ENCODE measurements at places on chromosomes 6 and 20.
A peak's percentile ranks its signal among the peaks of the same experiment; 100 is the strongest.

DNA sequence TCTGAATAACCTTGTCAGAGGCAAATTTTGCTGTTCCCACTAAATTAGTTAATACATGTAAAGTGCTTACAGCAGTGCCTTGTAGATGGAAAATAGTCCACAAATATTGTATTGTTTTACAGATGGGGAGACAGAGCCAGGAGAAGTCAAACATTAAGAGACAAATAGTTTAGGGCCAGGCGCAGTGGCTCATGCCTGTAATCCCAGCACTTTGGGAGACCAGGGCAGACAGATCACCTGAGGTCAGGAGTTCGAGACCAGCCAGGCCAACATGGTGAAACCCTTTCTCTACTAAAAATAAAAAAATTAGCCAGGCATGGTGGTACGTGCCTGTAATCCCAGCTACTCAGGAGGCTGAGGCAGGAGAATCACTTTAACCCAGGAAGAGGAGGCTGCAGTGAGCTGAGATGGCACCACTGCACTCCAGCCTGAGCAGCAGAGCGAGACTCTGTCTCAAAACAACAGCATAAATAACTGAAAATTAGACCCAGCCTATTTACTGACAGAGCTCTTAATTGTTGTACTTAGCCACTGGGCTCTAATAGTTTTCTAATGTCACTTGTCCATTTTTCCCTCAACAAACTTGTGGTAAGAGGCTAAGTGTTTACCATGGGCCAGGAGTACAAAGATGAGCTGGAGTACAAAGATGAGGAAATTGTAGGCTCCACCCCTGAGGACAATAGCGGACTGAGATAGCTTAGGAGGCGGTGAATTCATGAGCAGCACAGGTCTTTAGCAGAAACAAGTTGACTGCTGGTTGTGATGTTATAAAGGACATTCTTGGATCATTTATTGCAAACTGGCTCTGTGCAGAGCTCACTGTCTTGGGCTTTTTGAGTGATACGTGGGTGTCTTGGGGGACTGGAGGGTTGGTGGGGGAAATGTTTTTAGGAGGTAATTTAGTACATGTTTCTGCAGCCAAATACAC lies 6.4 kb downstream of the ZSWIM3 start:
- DNase-seq: no peak

GRCh38 chr20:37969949-37970855 lies 63.1 kb downstream of the TTI1 start:
- no peak for DNase-seq

DNA sequence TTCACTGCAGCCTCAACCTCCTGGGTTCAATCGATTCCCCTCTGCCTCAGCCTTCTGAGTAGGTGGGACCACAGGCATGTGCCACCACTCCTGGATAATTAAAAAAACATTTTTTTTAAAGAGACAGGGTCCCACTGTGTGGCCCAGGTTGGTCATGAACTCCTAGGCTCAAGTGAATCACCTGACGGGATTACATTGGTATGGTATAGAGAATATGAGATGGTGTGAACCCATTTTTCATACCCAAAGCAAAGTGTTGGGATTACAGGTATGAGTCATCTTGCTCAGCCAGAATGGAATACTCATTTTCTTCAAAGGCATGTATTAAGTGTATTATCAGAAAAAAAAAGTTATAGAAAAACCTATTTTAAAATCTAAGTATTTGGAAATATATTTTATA lies 114.2 kb downstream of the AHI1 start:
- no peak for DNase-seq

- DNase-seq: no peak
Observed at GRCh38 chr6:127946388-127946787, 45.5 kb upstream of the THEMIS start.

DNA sequence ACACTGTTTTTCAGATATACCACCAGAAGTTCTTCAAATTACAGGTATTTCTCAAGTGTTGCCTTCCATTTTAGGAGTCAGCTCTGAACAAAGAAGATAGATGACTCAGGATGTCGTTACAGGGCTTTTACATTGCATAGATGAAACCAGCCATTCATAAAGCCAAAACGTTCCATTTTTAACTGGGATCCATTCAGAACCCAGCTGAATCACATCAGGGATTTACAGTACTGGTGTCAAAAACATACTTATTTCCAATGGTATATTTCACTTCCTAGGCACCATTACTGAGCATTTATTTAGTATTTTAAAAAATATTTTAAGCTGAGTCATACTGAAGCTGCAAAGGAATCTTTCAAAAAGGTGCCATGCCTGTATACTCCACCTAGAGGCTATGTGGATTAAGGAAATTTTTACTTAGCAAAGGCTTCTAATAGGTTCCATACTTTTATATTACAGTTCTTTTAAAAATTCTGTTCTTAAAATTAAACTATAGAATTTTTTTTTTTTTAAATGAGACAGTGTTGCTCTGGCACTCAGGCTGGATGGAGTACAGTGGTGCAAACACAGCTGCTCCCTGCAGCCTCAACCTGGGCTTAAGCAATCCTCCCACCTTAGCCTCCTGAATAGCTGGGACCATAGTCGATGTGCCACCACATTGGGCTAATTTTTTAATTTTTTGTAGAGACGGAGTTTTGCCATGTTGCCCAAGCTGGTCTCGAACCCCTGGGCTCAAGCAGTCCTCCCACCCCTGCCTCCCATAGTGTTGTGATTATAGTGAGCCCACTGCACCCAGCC lies 2.6 kb downstream of the ASF1A start:
- DNase-seq: peak; percentile 36

DNA sequence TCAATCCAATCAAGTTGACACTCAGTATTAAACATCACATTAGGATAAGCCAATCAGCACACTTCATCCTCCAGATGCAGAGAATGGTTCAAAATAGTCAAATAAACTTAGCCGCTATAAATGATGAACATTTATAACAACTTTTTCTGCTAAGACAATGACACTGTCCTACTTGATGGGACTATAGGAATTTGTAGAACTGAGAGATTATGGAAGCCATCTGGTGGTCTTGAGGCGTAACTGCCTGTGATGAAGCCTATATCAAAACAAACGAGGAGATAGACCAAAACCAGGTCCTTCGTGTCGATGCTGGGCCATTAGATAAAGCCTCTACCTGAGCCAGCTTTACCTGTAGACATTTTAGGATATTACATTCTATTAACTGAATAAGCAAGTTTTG lies 631.1 kb downstream of the COL12A1 start:
- DNase-seq: peak; percentile 13

All from suppressor macrophage (primary cell).